Uterus (tissue), 4 donors: ENCODE measurements at places on chromosomes 1 and 21. TPM values are rescaled to one million over a fixed set of nuclear protein-coding genes. Genes with fewer than 3 reads are reported as not detected.

DNA sequence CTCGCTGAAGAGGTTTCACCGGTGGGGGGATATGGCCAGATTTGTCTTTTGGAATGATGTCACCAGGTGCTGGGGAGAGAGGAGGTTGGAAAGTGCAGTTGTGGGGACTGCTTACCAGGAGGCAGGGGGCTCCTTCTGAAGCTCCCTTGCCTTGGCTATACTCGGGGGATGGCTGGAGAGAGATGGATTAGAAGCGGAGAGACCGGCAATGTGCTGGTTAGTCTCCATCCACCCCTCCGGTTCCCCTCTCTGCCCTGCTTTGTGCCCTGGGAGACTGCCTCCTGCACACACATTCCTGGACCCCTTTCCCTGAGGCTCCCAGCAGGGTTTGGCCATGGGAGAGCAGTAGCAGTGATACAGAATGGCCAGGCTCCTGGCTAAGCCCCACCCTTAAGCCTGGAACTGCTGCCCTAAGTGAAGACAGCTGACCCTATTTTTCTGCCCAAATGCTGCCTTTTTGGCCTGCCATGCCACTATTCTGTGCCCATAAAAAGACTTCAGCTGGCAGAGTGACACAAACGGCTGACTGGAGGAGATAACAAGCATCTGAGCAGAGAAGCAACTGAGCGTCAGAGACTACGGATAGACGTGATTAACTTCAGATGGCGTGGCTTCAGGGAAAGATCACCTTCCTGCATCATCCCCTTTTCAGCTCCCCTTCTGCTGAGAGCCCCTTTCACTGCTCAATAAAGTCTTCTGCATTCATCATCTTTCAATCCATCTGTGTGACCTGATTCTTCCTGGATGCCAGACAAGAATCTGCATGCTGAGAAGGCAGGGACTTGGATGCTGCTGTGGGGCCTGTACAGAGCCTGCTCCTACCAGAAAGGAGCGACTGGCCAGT, 14.5 kb upstream of the VPS13D start:
- no peak overlapping the region for H3K27ac ChIP-seq
- H3K36me3 ChIP-seq = no peaks in the 10 kb centered on the region
- H3K27me3 ChIP-seq = no peaks in the 10 kb centered on the region
- no peak for DNase-seq

- no peak overlapping the region for H3K4me3 ChIP-seq
- H3K27me3 ChIP-seq = no peaks in the 10 kb centered on the region
- no peak overlapping the region for H3K27ac ChIP-seq
Measured at GRCh38 chr1:29683472-29683871, 447.1 kb downstream of the PTPRU start.

DNA sequence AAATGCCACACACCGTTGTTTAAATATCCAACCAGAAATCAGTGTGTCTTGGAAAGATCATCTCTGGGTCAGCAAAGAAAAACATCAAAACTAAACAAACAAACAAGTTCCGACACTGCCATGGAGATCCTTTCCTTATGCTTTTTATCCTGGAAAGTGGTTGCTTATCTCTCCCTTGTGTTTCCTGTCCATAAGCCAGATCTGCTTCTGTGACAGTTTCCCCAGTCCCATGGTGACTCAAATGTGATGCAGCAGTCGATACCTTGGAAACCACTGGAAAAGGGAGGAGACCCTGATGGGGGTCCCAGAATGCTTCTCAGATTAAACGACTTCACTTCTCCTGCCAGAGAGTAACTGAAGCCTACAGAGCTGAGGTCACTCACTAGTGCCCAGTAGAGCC, 94.7 kb downstream of the DMRTA2 start:
- H3K4me1 ChIP-seq = no peaks in the 10 kb centered on the region
- H3K36me3 ChIP-seq = no peaks in the 10 kb centered on the region
- peaks cover under 1% of the 10 kb centered on the region for H3K27me3 ChIP-seq
- no peak overlapping the region for H3K4me3 ChIP-seq

- H3K4me1 ChIP-seq = no peaks in the 10 kb centered on the region
- H3K27me3 ChIP-seq = no peaks in the 10 kb centered on the region
- DNase-seq = peak; percentile 53
- H3K27ac ChIP-seq = peak overlapping the region; percentile 73
- H3K36me3 ChIP-seq = no peaks in the 10 kb centered on the region
- H3K4me3 ChIP-seq = no peak overlapping the region
Measured at GRCh38 chr21:16633831-16634459, 878.9 kb upstream of the CXADR start.

GRCh38 chr21:38853421-38853919, 47.7 kb downstream of the ETS2 start:
- H3K27ac ChIP-seq = no peak overlapping the region
- H3K27me3 ChIP-seq = no peaks in the 10 kb centered on the region
- H3K4me1 ChIP-seq = no peaks in the 10 kb centered on the region
- H3K4me3 ChIP-seq = no peak overlapping the region

DNA sequence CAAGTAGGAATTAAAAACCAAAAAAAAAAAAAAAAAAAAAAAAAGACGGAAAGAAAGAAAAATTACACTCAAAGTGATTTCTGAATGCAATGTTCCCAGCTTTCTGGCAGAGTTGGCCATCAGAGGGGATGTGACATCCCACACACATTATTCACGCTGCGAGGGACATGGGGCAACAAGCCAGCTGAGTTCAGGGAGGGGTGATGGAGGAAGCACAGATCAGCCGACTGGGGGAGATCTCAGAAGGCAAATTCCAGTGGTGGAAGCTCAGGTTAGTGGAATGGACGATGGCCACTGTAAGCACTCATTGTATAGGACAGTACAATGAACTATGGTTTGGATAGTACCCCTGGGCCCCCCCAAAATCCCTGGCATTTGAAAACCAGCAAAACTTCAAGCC, 311.9 kb downstream of the PCP4 start:
- H3K4me3 ChIP-seq = no peak overlapping the region
- no peaks in the 10 kb centered on the region for H3K36me3 ChIP-seq
- H3K27ac ChIP-seq = no peak overlapping the region
- no peaks in the 10 kb centered on the region for H3K27me3 ChIP-seq
- no peak for DNase-seq

PARP1 gene
- total RNA-seq = 49.3 TPM
